Fibroblast of villous mesenchyme (primary cell): ENCODE measurements at places on chromosomes 4 and X.

DNA sequence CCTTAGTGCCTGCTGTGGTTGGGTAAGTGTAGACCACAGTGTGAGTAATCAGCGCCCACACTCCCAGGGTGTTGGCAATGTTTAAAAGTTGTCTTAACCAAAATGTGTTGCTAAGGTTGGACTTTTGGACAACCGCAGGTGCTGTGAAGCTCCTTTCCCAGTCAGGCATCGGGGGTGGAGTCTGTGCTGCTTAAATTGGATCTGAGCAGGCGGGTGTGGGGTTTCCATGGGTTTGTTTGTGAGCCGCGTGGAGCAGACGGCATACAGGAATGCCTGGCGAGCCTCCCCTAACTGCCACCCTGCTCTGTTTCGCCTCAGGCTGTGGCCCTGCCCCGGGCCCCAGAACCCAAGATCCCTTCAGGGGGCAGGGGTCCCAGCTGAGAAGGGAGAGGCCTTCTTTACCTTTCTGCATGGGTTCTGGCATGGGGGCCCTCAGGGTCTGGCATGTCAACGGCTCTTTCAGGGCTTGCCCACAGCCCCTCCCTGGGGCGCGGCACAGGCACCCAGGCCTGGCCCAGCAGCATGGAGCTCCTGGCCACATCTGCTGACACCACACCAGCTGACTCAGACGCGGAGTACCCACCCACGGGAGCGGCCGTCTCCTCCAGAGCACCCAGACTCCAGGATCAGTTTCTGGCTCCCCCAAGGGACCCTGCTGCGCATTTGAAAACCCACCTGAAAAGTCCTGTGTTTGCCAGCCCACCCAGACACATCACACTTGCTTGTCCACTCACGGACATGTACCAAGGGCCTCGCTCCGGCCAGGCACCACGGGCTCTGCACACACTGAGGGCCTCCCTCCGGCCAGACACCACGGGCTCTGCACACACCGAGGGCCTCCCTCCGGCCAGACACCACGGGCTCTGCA is 5.1 kb upstream of the SPON2 start:
- DNase-seq: peak; percentile 47

DNA sequence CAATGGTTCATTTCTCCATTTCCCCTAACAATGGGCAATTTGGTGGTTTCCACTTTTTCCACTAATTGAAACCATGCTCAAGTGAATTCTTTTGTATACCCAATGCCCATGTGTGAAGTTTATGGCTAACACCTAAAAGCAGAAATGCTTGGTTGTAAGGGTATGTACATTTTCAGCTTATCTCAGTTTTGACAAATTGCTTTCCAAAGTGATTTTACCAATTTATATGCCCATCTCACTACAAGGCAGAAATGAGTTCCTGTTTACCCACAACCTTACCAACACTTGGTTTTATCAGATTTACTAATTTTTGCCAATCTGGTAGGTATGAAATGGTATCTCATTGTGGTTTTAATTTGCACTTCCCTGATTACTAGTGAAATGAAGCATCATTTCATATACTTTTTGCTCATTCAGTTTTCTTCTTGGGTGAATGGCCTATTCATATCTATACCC is 14.8 kb downstream of the GPR34 start:
- DNase-seq: no peak

- DNase-seq: no peak
These were observed 6.9 kb downstream of the ZDHHC9 start for GRCh38 chrX:129836827-129837226.

DNA sequence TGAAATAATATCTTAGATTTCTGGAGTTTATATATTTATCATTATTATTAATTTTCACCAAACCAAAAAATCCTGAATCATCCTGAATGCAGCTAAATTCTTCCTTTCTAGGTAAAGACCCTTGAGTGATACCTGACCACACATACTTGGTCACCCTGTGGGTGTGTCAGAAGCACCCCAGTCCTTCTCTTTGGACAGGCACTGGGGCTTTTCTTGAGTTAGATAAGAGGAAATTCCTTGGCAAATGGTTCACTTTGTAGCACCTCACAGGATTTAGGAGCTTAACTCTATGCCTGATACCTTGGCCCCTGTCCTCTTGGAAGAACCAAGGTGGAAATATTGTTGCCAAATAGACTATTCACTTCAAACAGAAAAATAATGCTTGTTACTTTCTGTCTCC is 69.6 kb upstream of the PNPLA4 start:
- DNase-seq: no peak

DNA sequence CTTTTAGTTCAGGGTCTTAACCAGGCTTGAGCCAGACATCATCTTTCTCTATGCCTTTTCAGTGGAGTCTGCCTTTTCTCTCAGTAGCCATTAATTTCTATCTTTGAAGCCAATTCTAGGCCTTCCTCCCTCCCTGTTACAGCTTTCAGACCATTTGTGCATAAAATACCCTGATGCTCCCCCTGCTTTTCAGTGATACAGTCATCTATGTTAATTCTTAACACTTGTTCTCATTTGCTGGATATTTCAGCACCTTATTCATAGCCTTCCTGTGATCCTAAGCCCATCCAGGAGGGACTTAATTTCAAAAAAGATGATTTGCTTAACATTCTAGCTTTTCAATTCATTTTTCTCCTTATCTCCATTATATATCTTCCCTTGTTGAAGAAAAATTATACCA is 42.3 kb downstream of the ANXA10 start:
- no peak for DNase-seq

GRCh38 chr4:172207258-172207657 is 394.1 kb downstream of the GALNTL6 start:
- no peak for DNase-seq

DNA sequence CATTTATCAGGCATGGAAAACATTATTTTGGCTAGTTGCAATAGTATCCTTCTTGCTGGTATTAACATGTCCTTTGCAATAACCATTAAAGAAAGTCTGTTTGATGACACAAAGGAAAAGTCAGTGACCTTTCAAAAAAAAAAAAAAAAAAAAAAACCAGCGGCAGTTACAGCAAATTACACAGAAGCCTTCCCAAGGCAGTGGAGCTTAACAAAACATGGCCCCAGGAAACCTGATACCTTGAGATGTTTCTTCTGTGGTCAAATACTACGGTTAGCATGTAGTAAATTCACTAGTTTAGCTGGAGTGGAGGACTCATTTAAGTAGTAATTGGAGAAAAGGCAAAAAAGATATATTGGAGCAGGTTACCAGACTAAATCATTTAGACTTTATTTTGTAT is 359.1 kb downstream of the DACH2 start:
- no peak for DNase-seq

GRCh38 chrX:31423609-31424189 is 351.9 kb upstream of the FTHL17 start:
- peak; percentile 83 for DNase-seq

GRCh38 chr4:44146516-44146915 is 302.1 kb downstream of the KCTD8 start:
- no peak for DNase-seq

- no peak for DNase-seq
These were observed 13.2 kb downstream of the IQSEC2 start for GRCh38 chrX:53268173-53268572.

DNA sequence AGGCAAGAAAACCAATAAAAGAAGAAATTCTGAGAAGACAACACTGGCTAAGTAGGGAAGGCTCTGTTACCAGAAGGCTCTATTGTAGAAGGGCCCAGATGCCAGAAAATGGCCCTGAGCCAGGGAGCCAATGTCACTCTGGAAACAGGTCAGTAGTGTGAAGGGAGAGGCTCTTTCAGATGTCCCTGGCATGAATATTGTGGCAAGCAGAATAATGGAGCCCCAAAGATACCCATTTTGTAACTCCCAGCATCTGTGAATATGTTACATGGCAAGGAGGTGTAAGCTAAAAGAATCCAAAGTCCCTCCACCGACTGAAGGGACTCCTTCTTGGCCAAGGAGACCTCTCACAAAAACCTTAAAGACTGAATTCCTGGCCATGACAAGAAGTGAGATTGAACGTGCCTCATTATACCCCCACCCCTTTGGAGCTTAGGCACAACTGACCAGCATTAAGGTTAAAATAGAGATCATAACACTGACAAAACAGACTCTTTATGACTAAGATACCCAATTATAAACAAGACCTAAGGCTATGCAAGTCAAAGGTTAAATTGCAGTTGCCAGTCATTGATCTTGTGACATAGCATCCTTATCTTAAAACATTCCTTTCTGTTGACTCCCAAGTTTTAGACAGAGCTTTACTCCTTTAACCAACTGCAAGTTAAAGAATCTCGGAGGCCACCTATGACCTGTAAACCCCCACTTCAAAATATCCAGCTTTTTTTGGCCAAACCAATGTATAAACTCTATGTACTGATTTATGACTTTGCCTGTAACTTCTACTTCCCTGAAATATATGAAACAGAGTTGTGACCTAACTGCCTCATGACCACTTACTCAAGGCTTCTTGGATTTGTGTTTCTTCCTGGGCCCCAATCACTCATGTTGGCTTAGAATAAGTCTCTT is 42.2 kb upstream of the SMIM10 start:
- peak; percentile 95 for DNase-seq
